ENCODE measurements at places on chromosomes 13 and 19.

DNA sequence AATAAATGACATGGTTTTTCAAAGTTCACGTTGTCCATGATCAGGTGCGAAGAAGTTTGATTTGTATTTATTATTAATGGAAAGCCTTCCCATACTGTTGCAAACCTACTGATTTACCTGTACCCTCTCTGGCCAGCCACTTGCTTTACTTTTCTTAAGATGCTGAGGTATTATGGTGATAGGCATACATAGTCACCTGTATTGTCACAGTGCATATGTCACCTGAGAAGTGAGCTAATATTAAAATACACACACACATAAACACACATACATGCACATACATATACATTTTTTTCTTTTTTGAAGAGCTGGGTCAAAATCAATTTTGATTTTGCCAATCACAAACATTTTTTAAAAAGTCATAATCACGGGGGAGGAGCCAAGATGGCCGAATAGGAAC lies 72.1 kb downstream of the RNASEH2B start:
- no peak for DNase-seq

- DNase-seq, result peak; percentile 24
Observed at GRCh38 chr19:8148410-8149260, 757 bp downstream of the FBN3 start.

GRCh38 chr13:40598569-40598968 lies 67.9 kb downstream of the FOXO1 start:
- no peak for DNase-seq

- DNase-seq, result no peak
Observed at GRCh38 chr13:94535231-94535630, 55.7 kb upstream of the DCT start.

DNA sequence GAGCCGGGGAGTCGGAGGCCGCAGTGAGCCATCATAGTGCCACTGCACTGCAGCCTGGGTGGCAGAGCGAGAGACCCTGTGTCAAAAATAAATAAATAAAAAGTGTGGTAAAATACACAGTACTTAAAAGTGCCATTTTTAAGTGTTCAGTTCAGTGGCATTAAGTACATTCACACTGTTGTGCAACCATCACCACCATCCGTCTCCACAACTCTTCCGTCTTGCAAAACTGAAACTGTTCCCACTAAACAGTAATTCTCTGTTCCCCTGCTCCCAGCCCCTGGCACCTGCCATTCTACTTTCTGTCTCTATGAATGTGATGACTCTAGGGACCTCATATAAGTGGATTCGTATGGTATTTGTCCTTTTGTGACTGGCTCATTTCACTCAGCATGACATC lies 13.3 kb downstream of the SLC25A42 start:
- DNase-seq, result no peak

DNA sequence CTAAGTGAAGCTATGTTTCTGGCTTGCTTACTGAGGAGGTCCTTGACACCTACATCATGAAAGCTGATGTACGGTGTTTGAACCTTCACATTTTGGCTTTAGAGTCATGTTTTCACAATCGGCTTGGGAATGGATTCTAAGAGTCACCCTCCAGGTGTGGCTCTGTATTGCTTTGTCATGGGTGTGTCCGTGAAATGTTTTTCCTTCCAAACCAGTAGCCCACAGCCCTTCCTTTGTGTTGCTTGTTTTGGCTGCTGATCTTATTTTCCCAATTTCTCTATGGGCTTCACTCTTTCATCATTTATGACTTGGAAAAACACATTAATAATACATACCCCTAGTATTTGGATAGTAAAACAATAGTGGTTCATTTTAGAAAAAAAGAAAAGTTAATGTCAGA lies 240.6 kb downstream of the GGACT start:
- no peak for DNase-seq

- DNase-seq, result no peak
Observed at GRCh38 chr13:36834299-36834698, 15.3 kb downstream of the RFXAP start.

DNA sequence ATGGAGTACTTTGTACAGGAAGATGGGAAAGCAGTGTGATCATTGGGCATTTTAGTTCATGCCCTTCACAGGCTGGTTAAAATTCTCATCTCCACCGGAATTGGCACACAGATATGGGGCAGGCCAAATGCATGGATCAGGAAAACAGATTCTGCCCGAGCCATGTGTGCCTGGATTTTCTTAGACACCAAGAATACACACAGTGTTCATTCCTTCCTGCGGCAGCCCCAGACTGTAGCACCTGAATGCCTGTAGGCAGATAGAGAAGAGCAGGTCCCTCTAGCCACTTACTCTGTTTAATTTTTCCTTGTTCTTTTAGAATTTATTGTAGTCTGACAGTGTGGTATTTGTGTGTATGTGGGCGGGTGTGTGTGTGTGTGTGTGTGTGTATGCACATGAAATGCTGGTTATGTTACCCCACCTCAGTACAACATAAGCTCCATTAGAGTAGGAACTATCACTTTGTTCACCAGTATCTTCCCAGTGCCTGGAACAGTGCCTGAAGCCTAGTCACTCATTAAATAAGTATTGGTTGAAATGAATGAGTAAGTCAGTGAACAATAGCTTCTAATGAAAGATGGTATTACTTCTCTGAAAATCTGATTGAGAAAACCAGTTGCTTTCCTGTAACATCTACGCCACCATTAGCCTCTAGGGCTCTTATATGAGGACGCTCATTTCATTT lies 41.7 kb downstream of the FRY start:
- no peak for DNase-seq

DNA sequence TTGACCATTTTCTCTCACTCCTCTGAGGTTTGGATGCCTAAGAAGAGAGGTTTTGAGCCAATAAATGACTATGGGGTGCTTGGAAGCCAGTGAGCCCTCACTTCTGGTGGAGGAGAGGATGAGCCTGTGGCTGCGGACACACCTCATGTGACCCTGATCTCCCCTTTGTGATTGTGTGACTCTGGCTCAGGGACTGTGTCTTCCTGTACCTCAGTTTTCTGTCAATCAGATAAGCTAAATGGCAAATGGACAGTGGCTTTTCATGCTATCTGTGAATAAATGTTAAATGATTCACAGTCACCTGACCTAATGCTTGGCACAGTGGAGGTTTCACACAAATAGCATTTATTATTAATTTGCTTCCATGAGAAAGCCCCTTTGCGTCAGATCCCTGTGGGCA lies 2.7 kb downstream of the PSG8 start:
- no peak for DNase-seq

GRCh38 chr19:34990578-34991192 lies 9.4 kb upstream of the GRAMD1A start:
- no peak for DNase-seq

DNA sequence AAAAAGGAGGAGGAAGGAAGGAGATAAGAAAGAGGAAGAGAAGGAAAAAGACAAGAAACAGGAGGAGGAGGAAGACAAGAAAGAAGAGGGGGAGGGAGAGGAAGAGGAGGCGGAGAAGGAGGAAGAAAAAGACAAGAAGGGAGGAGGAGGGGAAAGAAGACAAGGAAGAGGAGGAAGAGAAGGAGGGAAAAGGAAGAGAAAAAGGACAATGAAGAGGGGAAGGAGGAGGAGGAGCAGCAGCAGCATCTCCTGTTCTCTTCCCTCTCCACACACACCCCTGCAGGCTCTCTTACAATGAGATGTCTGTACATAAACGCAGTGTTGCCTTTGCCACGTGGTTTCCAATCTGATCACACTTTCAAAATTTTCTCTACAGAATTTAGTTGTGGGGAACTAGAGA lies 66.6 kb downstream of the RUBCNL start:
- DNase-seq, result no peak

DNA sequence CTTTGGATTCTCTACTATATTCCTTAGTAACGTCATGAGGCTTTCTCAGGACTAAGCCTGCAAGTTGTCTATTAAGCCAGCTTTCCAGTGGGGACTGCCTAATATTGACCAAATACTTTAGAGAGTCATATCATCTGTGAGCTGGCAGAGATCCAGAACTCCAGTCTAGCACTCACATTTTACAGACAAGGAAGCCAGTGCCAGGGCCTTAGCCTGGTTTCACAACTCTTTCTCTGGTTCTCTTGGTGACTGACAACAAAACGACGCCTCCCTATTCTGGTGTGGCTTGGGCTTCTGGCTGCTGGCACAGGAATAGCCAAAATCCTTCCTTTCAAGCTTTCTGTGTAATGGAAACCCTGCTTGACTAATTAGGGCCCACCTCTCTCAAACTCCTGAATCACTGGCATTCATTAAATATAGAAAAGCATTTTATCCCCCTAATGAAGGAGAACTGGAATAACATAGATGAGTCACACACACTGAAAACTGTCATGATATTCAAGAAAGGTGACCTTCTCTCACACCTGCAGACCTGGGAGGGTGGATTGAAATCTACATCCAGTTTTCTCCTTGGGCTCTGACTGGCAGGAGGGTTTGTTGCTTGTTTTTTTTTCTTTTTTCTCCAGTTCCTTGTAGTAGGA lies 75.2 kb upstream of the UBL3 start:
- no peak for DNase-seq

DNA sequence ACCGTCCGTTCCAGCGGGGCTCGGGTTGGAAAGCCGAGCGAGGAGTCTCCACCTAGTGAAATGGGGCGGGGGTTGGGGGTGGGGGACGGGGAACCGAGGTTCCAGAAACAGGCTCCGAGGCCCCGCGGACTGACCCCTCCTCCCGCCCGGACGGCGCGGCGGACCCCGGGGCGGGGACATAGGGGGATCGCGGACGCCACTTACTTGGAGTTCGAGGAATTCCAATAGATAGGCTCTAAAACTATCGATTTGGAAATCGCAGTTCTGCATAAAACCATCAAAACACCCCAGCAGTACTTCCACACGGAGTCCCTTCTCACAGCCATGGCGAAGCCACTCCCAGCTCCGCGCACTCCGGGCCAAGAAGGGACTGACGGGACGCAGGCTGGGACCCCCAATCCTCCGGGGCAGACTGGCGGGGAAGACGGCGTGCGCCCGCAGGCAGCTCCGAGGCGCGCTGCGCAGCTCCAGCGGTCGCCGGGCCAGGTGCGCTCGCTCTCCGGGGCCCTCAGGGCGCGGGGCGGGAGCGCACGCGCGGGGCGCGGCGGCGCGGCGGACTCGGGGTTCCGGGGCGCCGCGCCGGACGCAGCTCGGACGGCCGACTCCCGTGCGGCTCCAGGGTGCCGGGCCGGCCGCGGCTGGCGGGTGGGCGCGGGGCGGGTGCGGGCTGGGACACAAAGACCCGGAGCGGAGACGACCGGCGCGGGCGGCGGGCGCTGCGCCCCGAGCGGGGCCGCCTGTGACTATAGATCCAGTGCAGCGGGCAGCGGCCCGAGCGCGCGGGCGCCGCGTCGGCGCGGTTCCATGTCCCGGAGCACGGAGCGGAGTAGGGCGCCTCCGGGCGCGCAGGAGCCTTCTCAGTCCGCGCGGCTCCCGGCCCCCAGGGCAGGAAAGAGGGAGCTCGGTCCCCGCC lies 567 bp downstream of the EFNB2 start:
- no peak for DNase-seq

DNA sequence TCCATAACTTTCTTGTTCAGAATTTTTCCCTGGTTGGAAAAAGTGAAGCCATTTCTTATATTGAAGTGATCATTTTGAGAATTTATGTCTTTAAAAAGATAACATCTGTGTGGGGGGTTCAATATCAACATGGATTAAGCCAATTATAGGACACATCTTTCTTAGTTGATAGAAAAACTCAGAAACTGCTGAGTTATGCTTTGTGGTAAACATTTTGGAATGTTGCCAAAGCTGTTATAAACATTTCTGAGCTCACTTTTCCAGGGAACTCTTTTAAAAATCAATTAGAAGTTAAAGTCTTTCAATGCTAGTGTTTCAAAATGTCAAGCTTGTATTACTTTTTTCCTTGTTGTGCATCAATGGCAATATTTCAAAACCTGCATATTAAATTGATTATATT lies 248.8 kb downstream of the DACH1 start:
- no peak for DNase-seq

DNA sequence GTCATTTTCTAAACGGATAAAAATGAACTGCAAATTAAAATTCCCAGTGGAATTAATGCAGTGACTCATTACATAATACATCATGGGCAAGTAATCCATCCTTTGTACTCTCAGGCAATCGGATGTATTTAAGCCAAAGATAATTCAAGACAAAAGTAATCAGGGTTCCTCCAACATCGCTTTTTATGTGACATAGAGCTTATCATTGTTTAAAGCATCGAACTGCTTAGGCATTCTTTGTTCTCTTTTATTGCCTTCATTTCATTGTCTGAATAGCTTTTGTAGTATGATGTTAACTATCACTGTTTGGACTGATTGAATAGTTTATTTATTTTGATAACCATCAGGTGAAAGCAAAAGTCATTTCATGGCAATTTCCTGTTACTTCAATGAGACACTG lies 209.4 kb downstream of the ITGBL1 start:
- no peak for DNase-seq

DNA sequence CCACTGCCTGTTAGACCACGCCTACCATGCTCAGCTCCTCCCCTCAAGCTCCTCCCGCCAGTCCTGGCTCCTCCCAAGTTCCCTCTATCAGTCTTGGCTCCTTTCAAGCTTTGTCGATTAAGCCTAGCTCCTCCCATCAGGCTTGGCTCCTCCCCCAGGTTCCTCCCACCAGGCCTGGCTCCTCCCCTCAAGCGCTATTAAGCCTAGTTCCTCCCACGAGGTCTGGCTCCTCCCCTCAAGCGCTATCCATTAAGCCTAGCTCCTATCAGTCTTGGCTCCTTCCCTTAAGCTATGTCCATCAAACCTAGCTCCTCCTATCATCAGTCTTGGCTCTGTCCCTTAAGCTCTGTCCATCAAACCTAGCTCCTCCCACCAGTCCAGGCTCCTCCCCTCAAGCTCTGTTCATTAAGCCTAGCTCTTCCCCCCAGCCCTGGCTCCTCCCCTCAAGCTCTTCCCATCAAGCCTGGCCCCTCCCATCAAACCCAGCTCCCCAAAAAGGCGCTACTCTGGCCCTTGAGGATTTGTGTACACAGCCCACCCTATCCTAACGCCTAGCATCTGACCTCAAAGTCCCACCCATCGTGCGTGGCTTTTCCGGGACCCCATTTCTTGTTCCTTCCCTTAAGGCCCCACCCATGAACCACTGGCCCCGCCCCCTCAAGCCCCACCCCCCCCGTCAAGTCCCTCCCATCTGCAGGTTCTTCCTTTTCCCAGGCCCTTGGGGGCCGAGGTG lies 10.0 kb downstream of the CAMSAP3 start:
- peak; percentile 71 for DNase-seq

DNA sequence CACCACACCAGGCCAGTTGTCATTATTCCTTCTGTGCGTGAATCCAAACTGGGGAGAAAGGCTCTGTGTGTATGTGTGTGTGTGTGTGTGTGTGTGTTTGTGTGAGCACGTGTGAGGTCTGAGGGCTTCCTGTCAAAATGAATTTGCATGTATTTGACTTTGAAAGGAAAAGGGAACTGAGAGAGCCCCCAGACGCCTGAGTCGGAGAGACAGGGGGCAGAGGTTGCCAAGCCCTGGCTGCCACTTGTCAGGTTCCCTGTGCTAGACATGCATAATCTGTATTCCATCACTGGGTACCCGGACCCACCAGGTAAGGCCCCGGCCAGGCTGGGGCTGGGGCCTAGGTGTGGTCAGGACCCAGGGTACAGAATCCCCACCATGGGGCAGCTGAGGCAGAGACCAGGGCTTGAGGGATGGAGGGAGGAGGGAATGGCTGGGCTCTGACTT lies at the start of gene CLEC17A:
CLEC17A (plus strand) TSS at position 191 of the 447 bp plus-strand sequence; CDS start at position 268, 77 bp downstream.
- no peak for DNase-seq
